ENCODE measurements at places on chromosomes 13 and 19. TPM values are rescaled to one million over a fixed set of nuclear protein-coding genes. Genes with fewer than 3 reads are reported as not detected.

The CGB1 gene
- not detected for total RNA-seq

The CXCL17 gene
- total RNA-seq = not detected

The SMIM44 gene
- total RNA-seq = not detected

The CLDND2 gene
- total RNA-seq = not detected

The MED4 gene
- total RNA-seq = 38.8 TPM

The CABP5 gene
- not detected for total RNA-seq

The ADAT3 gene
- 10.6 TPM for total RNA-seq

The KRTDAP gene
- total RNA-seq = not detected

The RFPL4A gene
- total RNA-seq = not detected

The KLK15 gene
- not detected for total RNA-seq

The SELENOV gene
- total RNA-seq = 8.7 TPM

The IGSF23 gene
- total RNA-seq = not detected

The KPTN gene
- total RNA-seq = 19.8 TPM

DNA sequence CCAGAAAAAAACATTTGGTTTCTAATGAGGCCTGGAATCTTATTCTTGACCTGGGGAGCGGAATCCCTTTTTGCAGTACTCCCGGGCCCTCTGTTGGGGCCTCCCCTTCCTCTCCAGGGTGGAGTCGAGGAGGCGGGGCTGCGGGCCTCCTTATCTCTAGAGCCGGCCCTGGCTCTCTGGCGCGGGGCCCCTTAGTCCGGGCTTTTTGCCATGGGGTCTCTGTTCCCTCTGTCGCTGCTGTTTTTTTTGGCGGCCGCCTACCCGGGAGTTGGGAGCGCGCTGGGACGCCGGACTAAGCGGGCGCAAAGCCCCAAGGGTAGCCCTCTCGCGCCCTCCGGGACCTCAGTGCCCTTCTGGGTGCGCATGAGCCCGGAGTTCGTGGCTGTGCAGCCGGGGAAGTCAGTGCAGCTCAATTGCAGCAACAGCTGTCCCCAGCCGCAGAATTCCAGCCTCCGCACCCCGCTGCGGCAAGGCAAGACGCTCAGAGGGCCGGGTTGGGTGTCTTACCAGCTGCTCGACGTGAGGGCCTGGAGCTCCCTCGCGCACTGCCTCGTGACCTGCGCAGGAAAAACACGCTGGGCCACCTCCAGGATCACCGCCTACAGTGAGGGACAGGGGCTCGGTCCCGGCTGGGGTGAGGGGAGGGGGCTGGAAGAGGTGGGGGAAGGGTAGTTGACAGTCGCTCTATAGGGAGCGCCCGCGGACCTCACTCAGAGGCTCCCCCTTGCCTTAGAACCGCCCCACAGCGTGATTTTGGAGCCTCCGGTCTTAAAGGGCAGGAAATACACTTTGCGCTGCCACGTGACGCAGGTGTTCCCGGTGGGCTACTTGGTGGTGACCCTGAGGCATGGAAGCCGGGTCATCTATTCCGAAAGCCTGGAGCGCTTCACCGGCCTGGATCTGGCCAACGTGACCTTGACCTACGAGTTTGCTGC is at the start of gene ICAM4:
ICAM4 (plus strand) TSS at position 153 of the 935 bp plus-strand sequence; CDS start at position 211, 58 bp downstream.
- DNase-seq = peak; percentile 84

- DNase-seq = peak; percentile 83
These were observed 1.9 kb downstream of the ARHGAP33 start for GRCh38 chr19:35777086-35777841.

- DNase-seq = peak; percentile 33
These were observed 7.1 kb upstream of the NFIC start for GRCh38 chr19:3359015-3359918.

- no peak for DNase-seq
These were observed 440.5 kb downstream of the ITGBL1 start for GRCh38 chr13:101893021-101893420.

GRCh38 chr19:11797491-11797890 is 832 bp upstream of the ZNF491 start:
- peak; percentile 94 for DNase-seq

DNA sequence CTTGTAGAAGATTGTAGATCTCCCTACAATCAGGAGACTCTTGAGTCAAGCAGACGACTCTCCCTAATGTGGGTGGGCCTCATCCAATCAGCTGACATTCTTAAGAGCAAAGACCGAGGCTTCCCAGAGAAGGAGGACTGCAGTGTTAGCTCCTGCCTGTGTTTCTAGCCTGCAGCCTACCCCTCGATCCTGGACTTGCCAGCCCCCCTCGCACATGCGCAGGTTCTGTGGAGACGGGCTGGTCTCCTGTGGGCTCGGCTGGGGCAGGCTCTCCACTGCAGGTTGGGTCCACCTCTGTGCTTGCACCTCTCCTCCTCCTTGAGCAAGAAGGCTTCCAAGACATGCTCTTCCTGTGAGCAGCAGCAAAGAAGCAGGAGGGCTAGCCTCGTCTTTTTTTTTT is 185.2 kb upstream of the SOX1 start:
- DNase-seq = no peak

DNA sequence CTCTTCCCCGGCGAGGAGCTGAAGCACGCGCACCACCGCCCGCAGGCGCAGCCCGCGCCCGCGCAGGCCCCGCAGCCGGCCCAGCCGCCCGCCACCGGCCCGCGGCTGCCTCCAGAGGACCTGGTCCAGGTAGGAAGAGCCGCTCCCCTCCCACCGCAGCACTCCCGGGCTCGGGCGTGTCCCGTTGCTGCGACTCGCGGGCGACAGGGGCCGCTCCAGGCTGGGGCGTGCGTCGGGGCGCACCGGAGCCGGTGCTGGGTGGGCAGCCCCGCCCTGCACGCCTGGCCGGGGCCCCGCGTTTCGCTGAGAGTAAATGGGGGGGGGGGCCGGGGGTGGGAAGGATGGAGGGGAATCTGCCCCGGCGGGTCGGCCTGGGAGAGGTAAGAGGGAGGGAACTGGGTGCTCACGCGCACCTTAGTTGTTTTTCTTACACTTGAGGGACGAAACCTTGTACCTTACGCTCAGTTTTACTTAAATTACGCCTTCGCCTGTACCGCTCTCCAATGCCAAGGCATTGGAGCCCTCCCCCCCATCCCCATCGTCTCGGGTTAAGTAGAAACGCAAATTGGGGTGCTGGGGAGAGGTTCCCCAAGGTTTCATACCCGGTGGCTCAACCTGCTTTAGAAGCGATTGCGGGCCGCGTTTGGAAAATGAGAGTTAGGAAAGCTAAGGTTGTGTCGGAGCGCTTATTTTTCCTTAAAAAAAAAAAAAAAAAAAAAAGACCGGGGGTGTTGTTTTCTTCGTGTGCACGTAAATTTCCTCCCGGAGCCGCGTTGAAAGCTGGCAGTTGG is 850 bp downstream of the KLF5 start:
- DNase-seq = peak; percentile 80

- DNase-seq = peak; percentile 26
These were observed 60.5 kb upstream of the KCTD15 start for GRCh38 chr19:33736158-33736557.

- DNase-seq = peak; percentile 9
These were observed 10.6 kb downstream of the PLPP2 start for GRCh38 chr19:280541-281009.

DNA sequence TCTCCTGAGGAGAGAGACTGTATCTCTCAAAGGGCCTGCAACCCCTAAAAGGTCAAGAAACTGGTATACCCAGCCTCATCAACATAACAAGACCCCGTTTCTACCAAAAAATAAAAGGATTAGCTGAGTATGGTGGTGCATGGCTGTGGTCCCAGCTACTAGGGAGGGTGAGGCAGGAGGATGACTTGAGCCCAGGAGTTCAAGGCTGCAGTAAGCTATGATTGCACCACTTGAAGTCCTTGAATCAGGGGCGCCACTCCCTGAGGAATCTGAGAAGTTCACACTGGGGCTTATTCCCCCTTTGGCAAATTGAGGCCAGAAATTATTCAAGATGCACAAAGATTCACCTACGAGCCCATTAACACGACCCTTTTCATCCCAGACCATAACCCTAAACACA is 83.0 kb downstream of the TSHZ3 start:
- no peak for DNase-seq

GRCh38 chr19:41415154-41415571 is 12.0 kb downstream of the B3GNT8 start:
- no peak for DNase-seq

DNA sequence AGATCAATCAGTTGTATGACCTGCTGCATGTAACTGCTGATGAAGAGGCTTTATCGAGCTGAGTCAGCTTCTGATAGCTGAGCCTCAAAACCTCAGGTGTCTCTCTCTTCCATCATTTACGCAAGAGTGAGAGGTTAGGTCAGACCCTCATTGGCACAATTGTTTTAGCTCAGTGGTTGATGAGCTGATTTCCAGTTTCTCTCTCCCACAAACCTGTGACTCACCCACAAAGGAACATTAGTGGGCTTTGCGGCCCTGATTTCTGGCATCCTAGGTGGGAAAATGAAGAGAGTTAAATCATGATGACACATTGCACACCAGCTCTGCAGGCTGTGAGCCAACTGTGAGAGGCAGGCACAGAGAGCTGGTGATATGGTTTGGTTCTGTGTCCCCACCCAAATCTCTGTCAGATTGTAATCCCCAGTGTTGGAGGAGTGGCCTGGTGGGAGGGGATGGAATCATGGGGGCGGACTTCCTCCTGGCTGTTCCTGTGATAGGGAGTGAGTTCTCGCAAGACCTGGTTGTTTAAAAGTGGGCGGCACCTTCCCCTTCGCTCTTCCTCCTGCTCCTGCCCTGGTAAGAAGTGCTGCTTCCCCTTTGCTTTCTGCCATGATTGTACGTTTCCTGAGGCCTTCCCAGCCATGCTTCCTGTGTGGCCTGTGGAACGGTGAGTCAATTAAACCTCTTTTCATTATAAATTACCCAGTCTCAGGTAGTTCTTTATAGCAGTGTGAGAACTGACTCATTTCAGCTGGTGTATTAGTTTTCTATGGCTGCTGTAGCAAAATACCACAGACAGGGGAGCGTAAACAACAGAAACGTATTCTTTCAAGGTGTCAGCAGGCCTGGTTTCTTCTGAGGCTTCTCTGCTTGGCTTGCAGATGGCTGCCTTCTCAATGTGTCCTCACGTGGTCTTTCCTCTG is 33.5 kb upstream of the TMTC4 start:
- DNase-seq = no peak

- DNase-seq = no peak
These were observed 38.1 kb upstream of the RANBP3 start for GRCh38 chr19:6015841-6016545.

- no peak for DNase-seq
These were observed 42.0 kb downstream of the SERTM1 start for GRCh38 chr13:36715841-36716240.

DNA sequence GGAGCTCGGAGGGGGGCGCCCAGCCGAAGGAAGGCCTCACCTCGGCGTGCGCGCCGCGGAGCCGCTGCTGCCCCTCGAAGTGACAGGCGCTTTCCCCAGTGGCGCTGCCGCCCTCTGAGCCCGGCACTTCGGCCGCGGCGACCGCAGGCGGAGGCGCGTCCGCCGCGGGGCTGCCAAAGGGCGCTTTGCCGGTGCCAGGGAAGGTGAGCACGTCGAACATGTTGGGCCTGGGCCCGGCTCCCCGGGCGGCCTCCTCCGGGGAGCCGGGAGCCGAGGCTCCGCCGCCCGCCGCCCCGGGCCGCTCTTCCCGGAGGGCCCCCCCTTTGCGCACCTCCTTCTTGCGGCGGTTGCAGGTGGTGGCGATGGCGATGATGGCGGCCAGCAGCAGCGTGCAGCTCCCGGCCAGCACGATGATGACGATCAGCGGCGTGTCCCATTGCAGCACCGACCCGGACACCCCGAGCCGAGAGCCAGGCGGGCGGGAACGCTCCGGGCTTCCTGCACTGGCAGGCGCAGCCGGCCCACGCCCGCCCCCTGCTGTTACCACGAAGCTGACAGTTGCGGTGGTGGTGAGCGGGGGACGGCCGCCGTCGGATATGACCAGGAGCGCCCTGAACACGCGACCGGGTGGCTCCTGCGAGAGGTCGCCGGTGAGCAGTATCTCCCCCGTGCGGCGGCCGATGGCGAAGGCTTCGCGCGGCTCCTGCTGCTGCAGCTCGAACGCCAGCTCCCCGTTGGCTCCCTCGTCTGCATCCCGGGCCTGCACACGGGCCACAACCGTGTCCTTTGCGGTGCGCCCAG is 2.5 kb downstream of the PCDH8 start:
- peak; percentile 82 for DNase-seq

- no peak for DNase-seq
These were observed 5.2 kb downstream of the IRF3 start for GRCh38 chr19:49660338-49660961.

DNA sequence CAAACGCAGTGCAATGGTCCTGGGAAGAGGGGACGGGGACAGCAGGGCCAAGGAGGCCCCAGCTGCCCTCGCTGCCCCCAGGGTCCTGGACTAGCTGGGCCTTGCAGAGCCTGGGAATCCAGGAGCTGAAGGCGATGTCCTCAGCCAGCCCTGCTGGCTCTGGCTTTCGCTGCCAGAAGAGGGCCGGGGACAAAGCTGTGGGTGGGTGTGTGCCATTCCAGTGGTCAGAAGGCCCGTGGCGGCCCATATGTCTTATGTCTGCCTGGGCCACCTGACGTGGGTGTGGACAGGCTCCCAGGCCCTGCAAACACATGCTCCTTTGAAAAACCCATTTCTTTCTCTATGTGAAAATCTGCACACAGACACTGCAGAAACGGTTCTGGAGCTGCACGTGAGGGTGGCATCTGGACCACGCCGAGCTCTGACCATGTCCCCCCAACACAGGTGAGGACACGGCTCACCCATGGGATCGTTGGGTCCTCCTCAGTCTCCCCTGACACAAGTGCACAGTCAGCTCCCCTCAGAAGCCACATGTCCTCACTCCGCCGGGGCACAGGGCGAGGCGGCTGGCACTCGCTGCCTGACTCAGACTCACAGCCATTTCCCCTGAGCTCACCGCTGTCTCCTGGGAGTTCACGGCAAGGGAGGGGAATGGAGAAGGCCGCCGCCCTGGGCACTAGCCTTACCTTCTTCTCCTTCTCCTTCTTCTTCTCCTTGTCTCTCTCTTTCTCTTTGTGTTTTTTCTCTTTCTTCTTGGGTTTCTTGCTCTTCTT is 16.9 kb downstream of the IZUMO4 start:
- DNase-seq = no peak

DNA sequence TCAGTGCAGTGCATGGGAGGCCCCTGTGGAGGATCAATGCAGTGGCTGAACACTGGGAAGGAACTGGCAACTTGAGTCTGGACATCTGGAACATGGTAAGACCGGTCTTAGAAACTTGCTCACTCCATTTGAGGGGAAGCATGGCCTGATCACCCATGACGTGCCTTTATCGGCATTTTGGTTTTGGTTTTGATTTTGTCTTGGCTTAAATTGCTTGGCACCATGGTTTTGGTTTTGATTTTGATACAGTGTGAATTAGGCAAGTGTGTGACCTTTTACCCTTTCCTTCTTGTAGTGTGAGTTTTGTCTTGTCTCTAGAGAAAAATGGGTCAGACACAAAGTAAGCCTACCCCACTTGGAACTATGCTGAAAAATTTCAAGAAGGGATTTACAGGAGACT is 77.3 kb downstream of the ZNF486 start:
- DNase-seq = no peak

GRCh38 chr19:3465552-3465951 is 14.8 kb downstream of the SMIM24 start:
- DNase-seq = peak; percentile 52

GRCh38 chr13:46562152-46562551 is 9.2 kb downstream of the LRCH1 start:
- DNase-seq = no peak

All from GM23338 (cell line).